A673 (cell line): ENCODE measurements at places on chromosomes 1 and 21. TPM values are rescaled to one million over a fixed set of nuclear protein-coding genes. Genes with fewer than 3 reads are reported as not detected.

Gene AMPD1
- total RNA-seq, result 0.19 and 0.37 TPM in 2 replicates

Gene HSD3B1
- not detected in 2 replicates for total RNA-seq

Gene WNT4
- total RNA-seq, result not detected in 2 replicates

Gene WASF2
- 131 and 133 TPM in 2 replicates for total RNA-seq

Gene MXRA8
- 0.55 and 0.73 TPM in 2 replicates for total RNA-seq

Gene SIPA1L2
- total RNA-seq, result 3.4 and 6.2 TPM in 2 replicates

Gene ESRRG
- total RNA-seq, result not detected in 2 replicates

Gene RGS4
- total RNA-seq, result 23.8 and 24.2 TPM in 2 replicates

Gene CELA2A
- not detected in 2 replicates for total RNA-seq

Gene PTPN7
- 0.72 and 2.2 TPM in 2 replicates for total RNA-seq

Gene GSTM5
- total RNA-seq, result 0.13 and 0.43 TPM in 2 replicates

Gene ATP1A2
- not detected in 2 replicates for total RNA-seq

Gene UHMK1
- 50.3 and 62.2 TPM in 2 replicates for total RNA-seq

Gene PRKAB2
- 14.4 and 15.0 TPM in 2 replicates for total RNA-seq

Gene KRTAP19-2
- not detected in 2 replicates for total RNA-seq

DNA sequence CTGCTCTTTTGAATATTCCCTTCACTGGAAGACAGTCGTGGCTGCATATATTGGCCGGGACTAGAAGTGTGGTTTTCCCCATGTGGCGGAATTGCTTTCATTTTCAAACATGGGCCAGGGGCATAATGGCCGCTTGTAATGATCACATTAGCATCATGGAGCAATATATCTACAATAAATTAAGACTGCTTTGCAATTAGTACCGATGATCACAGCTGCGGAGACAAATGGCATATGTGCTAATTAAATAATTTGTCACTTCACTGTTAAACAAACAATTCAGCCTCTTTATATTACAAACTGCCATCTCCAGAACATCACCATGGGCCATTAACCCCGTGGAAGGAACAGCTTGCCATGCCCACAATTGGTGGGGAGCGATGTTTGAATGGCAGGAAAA lies 68.2 kb upstream of the OLIG2 start:
- DNase-seq, result no peak

DNA sequence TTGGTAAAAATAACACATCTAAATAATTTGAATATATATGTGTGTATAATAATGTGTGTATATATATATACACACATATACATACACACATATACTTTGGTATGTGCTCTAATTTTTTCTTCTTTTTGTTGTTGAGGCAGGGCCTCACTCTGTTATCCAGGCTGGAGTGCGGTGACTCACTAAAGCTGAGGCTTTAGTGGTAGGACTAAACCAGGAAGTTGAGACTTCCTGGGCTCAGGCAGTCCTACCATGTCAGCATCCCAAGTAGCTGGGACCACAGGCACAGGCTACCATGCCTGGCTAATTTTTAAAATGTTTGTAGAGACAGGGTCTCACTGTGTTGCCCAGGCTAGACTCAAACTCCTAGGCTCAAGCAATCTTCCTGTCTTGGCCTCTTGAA lies 46.7 kb upstream of the CXADR start:
- DNase-seq, result no peak

GRCh38 chr1:14531519-14531918 lies 67.0 kb upstream of the KAZN start:
- no peak for DNase-seq

GRCh38 chr1:97135972-97136371 lies 414.4 kb downstream of the PTBP2 start:
- DNase-seq, result no peak

GRCh38 chr1:17816511-17816910 lies 61.4 kb downstream of the ACTL8 start:
- DNase-seq, result no peak

- DNase-seq, result peak; percentile 14
These were observed 7.4 kb upstream of the B3GALNT2 start for GRCh38 chr1:235511470-235512240.

DNA sequence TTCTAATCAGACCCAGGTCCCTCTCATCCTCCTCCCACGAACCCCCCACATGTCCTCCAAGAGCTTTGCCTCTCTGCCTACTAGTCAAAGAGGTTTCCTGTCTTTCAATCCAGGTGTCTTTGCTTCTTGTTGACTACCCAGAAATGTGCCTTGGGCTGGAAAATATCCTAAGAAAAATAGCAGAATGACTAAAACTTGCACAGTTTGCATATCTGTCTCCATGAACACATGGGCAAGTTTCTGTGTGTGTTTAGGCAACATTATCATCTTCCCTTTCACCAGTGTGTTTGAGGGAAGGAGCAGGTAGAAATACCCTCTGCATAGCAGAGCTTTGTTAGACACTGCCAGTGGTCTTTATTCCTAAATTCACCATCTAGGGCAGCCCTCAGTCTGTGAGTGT lies 1.5 kb downstream of the C1orf116 start:
- DNase-seq, result no peak

- DNase-seq, result no peak
These were observed 128.6 kb upstream of the HOOK1 start for GRCh38 chr1:59686170-59686569.

DNA sequence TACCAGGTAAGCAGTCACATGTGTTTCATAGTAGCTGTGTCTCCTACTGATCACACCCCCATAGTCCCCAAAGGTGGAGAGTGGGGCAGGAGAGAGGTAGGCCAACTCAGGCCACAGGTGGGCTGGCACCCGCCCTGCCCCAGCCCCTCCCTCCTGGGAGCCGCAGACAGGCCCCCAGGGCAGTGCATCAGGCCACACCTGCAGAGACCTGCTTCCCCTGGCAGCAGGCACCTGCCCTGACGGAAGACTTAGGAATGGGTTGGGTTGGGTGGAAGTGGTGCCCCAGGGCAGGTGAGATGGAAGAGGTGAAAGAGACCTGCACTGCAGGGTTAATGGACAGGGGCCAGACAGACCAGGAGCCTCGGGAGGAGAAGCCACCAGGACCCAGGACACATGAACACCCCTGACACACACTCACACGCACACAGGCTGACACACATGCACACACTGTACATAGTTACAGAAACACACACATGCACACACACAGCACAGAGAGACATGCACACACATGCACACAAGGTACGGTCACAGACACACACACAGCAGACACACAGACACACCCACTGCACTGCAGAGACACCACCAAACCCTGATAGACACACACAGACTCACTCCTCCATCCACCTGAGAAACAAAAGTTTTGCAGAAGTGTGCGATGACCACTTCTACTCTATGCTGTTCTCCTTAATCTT lies 1.7 kb upstream of the COL18A1 start:
- DNase-seq, result no peak

- no peak for DNase-seq
These were observed 454.4 kb upstream of the ADGRL4 start for GRCh38 chr1:79460773-79461436.

- no peak for DNase-seq
These were observed 56.9 kb downstream of the DHRS3 start for GRCh38 chr1:12561121-12561520.

- DNase-seq, result no peak
These were observed 19.1 kb downstream of the TMEM51 start for GRCh38 chr1:15172405-15173259.

DNA sequence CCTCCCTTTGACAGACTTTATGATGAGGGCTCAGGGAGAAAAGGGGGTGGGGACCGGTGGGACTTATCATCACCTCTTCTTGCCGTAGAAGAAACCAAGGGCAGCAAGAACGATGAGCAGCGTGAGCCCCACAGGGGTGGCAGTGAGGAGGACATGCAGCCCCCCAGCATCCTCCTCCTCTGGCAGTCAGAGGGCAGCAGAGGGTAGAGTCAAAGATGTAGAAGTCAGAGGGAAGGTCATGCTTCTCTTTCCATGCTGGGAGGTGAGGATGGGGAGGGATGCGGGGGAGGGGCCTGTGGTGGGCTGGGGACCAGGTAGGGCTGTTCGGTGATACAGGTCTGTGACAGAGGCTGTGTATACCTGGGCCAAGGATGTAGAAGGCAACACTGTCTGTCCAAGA lies 14.8 kb downstream of the INSRR start:
- DNase-seq, result no peak

DNA sequence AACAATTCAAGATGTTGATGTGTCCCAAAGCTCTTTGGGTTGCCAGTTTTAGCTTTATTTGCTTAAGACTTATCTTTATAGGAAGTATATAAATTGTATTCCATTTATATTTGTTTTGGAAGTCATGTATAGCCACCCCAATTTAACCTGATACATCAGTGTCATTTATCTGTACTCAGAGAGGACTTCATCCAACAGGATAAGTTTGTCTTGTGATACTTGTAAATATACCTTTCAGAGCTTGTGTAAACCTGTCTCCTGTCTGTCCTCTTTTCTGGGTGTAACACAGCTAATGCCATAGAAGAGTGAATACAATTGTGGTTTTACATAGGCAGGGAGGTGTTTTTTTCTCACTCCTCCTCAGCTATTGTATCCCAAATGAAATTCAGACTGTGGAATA lies 10.4 kb downstream of the PTGFR start:
- no peak for DNase-seq

DNA sequence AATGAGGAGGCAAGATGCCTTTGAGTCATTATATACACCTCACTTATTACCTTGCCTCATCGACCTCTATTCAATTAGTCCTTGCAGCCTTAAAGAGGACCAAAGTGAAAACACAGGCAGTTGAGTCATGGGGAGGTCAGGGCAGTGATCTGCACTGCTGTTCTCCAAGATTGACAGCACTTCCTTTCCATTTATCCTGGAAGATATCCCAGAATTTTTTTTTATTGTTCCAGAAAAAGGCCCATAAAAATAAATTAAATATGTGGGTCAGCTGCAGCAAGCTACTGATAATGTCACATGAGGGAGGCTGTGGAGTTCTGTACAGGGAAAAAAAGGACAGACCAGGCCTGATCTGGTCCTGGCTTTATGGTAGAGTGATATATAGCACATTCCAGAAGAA lies 33.2 kb upstream of the CDC42BPA start:
- DNase-seq, result no peak

- no peak for DNase-seq
These were observed 328.2 kb downstream of the RWDD3 start for GRCh38 chr1:95562230-95562629.

DNA sequence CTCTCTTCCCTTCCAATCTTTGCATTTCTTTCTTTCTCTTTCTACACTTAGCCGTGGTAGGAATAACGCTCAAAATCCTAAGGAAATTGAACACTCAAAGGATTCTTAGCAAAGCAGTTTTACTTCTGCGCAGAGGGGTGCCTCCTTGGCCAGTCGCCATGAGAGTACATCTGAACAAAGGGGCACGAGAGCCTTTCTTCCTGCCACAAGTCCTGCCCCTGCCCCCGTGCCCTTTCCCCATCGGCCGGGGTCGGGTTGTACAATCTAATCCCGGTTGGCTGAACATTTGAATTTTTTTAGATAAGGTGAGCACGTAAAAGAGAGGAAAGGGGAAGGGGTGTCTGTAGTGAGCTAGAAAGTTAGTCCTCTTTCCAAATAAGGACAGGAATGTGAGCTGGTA lies 28.6 kb upstream of the COL6A1 start:
- no peak for DNase-seq

- DNase-seq, result no peak
These were observed 51.5 kb downstream of the TOMM20 start for GRCh38 chr1:235077163-235077540.

- DNase-seq, result no peak
These were observed 10.9 kb upstream of the GUCA2A start for GRCh38 chr1:42175314-42176054.

DNA sequence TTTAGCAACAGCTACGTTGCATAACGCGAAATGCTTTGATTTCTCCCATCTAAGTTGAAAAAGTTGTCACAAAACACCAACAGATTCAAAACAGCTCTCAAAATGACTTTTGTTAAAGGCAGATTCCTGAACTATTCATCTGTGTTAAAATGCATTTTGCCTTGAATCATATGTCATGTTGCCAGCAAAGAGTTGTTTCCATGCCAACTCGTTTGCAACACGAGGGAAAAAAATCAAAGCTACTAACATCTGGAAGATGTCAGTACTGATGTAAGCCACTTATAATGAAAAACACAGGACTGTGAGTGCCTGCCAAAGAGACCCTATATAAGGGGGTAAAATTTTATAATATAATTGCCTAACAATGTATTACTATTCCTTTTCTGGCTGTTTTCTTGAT lies 182.7 kb upstream of the PTBP2 start:
- peak; percentile 65 for DNase-seq

- DNase-seq, result no peak
These were observed 30.6 kb downstream of the PHC2 start for GRCh38 chr1:33400153-33400911.

DNA sequence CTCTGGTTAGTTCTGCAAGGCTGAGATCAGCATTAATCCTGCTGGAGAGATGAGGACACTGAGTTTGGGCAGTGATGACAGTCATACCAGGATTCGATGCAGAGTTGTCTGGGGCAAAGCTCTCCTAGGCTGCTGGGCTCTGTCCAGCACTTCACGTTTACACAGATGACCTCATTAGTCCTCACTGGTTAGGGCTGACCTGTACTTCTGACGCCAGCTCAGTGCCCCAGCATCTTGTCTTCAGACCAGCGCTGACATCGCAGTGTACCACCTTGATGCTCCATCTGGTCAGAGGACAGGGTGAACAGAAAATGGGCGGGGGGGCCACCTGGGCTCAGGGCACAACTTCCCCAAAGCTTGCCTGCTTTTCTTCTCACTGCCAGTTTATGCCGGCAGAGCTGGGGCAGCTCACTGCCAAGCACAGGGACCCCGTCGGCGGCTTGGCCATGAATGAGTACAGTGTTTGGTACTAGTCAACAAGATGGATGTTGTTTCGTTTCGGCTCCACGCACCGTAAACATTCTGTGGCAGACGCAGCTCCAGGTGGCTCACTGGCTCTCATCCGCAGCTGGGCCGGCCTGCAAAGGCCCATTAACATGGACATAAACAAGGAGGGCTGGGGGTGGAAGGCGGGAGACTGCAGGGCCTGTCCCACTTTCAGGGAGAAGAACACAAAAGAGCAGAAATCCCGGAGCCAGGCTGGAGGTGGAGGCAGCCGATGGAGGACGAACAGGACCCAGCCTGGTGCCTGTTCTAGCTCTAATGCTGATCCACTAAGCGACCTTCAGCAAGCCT lies 118.7 kb downstream of the GLIS1 start:
- no peak for DNase-seq
